Activated CD8-positive, alpha-beta T cell treated with anti-CD3 and anti-CD28 coated beads for 36 hours (primary cell): ENCODE measurements at places on chromosomes 4 and X.
A peak's percentile ranks its signal among the peaks of the same experiment; 100 is the strongest.

DNA sequence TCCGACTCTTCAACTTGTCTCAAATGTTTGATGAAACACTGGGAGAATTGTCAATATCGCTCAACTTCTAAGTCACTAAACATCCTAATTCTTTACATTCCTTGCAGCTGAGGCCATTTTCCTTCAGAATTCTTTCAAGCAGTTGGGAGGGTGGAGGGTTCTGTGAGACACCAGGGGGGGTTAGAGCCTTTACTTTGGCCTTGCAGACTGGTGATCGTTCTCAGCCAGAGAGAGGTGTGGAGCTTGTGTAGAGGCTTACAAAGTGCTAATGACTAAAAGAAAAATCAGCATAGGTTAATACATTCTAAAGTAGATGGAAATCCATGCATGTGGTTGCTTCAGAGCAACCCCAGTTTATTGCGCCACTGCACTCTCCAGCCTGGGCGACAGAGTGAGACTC lies 21.3 kb upstream of the SOX3 start:
- no peak for DNase-seq

DNA sequence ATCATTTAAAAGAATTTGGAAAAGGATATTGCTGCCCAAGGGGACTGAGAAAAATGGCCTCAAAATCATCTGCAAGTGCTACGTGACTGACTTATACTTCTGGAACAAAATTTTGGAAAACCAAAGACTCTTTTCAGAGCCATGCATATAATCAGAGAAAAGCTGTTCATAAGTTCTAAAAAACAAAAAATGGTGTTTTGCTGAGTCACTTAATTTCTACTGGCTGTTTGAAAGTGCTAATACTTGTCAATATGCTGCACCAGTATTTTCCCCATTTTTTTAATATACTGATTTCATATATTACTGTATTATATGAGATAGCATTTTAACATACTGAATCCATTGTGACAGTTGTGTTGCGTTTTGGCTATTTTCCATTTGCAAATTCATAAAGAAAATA lies 61.5 kb upstream of the ZMAT1 start:
- no peak for DNase-seq

- no peak for DNase-seq
Observed at GRCh38 chrX:73021361-73022092, 18.8 kb downstream of the PABPC1L2B start.

DNA sequence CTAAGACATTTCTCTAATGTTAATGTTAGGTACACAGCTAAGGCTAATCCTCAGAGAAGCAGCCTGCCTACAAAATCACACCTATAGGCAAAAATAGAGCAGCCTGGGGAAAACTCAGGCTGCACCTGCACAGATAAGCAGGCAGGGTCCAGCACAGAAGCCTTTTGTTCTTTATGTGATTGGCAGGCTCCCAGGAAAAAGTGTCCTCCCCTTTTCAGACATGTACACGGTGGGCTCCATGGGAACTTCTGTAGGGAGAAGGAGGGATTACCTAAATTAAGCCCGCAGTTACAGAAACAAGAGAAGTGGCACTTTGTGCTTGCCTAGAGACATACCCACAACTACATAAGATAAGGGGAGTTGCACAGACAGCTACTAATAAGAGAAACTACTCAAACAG lies 4.0 kb upstream of the HSPA4L start:
- DNase-seq, result no peak

DNA sequence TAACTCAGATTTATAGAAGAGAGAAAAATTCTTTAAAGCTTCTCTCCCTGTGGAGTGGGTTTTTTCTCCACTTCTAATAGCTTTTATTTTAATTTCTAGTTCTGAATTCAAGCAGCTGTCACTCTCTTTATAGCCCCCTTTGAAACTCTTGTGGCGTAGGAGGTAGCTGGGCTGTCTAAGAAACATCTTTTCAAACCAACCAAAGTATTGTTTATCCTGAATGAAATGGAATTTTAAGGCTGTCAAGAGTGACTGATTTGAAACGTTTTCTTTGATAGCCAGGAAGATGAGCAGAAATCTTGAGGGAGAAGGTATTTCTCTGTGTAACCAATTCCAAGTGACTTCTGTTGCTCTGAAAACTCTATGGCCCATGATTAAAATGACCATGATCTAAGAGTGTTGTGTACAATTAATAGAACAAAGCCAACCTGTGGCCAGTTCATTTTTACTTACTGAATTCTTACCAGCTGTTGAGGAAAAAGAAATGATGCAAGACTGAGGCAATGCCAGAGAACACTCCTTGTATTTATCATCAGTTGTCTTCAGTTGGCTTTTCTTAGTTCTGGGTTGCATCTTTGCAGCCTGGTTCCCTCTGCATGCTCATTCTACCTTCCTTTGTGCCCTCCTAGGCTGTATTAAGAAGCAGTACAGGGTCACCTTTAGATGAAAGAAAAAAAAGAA lies 298.4 kb downstream of the ARHGAP10 start:
- DNase-seq, result no peak

- no peak for DNase-seq
Observed at GRCh38 chr4:78627046-78627965, 75.7 kb downstream of the ANXA3 start.

GRCh38 chr4:67933038-67933437 lies 30.3 kb downstream of the TMPRSS11A start:
- no peak for DNase-seq

GRCh38 chrX:39331082-39331704 lies 529.9 kb downstream of the MID1IP1 start:
- DNase-seq, result peak; percentile 68

GRCh38 chrX:150504397-150505182 lies 63.8 kb upstream of the MTM1 start:
- DNase-seq, result no peak

DNA sequence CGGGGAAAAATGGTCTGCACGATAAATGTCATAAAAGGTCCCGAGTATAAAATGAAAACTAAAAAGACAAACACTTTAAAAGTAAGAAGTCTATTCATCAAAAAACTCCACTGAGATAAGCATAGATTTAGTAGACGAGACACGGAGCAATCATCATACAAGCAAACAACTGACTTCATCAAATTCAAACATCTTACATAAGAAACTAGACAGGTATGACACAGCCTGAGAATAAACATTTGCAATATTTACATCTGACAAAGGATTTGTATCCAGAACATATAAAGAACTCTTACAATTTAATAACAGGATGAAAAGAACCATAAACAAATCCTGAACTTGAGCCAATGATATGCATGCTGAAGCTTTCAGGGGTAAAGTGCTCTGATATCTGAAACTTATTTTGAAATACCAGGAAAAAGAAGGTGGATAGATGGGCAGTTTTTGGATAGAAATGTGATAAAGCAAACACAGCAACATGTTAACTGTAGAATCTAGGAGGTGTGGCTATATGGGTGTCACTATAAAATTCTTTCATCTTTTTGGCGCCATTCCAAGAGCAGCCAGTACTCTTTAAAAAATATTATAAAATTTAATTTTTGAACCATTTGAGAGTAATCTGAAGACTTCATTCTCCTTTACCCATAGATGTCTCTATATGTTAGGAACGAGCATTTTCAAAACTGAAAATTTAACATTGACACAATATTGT lies 12.0 kb downstream of the MPP1 start:
- DNase-seq, result no peak

GRCh38 chrX:40504801-40505605 lies 75.8 kb upstream of the ATP6AP2 start:
- no peak for DNase-seq

DNA sequence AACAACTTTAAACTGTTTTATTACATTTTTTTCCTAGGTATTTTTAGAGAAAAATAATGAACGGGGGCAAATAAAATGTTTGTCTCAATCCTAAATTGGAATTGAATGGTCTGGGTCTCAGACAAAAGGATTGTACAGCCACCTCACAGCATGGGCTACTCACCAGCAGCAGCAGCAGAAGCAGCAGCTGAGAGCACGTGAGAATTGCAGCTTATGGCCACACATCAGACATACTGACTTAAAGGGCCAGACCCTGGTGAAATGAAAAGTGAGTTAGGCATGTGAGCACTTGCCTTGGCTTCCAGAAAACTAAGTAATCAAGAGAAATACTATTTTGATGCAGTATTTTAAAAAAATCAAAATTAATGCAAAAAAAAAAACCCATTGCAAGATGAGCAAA lies 56.6 kb downstream of the AASDH start:
- no peak for DNase-seq

DNA sequence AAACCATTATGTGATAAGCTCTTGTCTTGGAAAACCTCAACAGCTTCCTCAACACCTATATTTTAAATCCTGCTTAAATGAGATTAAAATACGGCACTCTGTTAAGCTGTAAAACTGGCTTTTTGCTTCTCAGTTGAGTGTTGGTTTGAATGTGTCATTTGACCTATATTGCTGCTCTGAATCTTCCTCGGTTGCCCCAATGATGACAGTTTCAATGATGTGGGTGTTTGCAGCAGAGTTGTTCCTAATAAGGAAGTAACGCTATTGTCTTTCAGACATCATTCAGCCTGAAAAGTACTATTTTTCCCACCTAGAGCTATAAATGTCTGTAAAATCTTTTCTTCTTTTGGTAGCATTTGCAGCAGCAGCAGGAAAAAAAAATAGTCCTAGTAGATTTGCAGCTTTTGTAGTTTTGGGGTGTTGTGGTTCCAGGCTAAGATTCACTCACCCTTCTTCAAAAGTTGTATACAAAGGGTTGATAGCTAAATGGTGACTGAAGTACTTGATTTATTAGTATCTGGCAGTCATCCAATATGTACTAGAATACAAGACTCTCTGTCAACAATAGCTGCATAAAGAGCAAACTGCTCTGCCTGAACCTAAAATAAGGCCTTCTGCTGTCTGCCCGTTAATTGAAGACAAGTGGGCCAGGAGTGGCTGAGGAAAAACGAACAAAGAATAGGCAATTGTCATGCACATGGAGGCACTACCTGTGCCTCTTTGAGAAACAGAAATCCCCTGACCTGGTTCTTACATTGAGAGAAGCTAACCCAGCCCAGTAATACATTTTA lies 333.1 kb downstream of the IL1RAPL1 start:
- DNase-seq, result no peak

DNA sequence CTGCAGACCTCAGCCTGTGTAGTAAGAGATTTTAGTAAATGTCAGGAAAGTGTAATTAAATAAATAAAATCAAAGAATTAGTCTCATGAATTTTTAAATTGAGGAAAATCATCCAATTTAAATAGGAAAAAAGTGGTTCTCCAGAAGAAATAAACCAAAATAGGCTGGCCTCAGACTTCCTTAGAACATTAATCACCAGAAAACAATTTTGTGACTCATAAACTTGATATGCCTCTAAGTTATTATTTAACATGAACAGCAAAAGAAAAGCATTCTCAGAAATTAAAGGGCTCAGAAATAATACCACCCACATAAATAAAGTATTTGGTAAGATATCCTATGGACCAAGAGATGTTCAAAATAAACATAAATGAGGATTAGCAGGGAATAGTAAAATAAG lies 14.3 kb downstream of the FAM47B start:
- no peak for DNase-seq

DNA sequence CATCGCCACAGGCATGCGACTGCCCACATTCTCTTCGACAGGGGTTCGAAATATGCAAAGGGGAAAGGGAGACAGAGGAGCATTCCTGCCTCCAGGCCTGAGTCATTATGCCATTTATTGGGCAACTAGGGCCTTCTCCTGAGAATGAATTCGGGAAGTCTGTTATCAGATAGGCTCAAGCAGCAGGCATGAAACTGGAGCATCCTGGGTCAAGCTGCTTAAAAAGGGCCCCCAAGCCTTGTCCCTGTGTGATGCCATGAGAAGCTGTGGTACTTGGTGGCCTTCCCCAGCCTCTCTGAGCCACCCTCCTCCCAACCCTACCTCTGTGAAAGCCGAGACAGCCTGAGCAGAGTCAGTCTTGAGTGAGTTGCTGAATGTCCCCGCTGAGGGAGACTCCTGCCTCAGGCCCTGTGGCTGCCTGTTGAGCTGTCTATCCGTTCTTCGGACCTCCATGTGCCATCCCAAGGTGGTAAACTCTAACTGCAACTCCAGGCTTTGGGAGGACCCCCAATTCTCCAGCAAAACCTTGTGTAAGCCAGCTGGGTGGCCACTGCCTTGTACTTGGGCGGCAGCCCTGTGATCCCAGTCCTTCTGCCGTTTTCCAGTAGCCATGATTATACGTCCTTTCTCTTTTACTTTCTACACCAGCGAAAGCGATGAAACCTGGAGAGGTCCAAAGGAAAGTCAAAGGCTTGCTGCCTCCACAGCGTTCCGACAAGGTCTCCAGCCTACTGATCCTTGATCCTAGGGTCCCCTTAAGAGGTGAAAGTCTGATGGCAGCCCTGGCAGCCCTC lies 37.7 kb downstream of the NBDY start:
- no peak for DNase-seq

- DNase-seq, result no peak
Observed at GRCh38 chrX:47587906-47588735, 5.9 kb downstream of the TIMP1 start.
